ENCODE measurements at places on chromosomes 2 and 18.
A peak's percentile ranks its signal among the peaks of the same experiment; 100 is the strongest.

- DNase-seq: peak; percentile 28
Measured at GRCh38 chr18:76922107-76922506, 99.8 kb downstream of the ZNF236 start.

DNA sequence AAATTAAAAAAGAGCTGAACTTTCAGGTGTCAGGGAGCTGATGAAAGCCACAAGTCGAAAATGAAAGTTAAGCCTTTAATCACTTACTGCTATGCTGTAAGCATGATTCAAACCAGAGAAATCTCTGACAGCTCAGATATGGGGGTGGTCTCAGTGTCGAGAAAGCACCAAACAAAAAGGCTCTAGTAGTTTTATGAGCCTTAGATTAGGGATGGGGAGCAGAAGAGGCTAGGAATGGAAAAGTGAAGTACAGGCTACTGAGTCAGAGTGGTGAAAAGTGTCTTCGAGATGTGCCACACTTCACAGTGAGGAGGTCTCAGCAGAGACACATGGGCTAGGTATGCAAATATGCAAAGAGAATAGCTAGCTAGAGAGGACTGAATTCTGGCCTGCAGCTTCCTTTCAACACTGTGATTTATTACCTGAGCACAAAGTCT lies 482.2 kb downstream of the SPAG16 start:
- no peak for DNase-seq

DNA sequence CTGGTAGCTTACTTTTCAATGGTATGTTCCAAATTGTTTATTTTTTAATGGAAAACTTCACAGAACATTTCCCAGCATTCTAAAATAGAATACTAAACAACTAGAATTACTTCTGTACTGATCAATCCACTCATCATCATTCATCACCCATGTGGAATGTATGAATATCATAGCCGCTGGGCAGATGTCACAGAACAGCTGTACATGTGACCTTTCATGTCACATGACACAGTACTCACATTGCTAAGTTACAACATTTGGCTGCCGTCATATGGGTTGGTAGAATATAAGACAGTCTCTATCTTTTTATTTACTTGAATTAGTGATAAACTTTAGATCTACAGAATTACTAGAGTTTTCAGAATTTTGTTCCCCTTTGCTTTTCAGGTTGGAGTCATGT lies 387.6 kb downstream of the ZEB2 start:
- DNase-seq: no peak

DNA sequence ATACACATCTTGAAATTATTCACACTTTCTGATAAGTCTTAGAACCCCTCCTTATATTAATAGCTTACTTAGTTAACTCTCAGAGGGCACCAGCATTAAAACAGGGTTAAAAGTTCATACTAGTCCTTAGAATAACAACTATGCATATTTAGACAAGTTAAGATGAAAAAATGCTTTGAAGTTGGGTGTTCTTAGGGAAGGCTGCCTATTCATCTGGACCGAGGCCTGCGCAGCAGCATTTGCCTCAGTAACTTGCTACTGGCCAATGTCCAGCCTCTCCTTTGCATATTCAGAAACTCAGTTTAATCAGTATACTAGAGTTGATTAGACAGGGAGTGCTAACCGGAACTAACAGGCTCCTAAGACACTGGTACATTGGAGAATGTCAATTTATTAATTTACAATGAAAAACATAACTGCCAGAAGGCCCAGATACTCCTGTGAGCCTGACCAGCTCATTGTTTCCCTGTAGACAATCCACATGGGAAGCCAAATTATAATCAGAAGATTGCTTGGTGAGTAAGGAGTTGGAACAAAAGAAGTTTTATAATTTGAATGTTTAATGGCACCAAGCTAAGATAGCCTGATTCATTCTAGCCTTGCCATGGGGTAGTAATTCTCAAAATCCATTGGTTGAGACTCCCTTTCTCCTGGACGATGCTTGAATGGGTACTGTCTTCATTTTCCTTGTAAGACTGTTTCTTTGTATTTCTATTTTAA lies 48.9 kb downstream of the DYNC1I2 start:
- DNase-seq: no peak
